ENCODE measurements at places on chromosomes 12 and 14.
A peak's percentile ranks its signal among the peaks of the same experiment; 100 is the strongest.

DNA sequence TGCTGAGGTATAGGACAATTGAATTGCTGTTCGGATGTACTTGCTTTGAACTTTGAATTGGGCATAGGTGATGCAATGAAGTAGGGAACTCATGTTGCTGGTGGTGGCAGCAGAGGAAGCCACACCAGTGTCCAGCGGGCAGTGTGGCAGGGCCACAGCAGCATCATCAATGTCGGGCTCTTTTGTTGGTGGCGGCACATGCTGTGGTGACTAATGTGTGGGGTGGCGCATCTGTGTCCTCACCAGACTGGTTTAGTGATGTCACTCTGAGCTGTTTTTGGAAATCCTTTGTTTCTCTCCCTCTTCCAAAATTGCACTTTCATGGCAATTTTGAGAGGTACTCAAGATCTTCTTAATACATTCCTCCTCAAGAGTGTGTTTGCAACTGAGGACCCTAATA lies 187.6 kb downstream of the ETNK1 start:
- DNase-seq: no peak

- no peak for DNase-seq
Measured at GRCh38 chr12:49557187-49557916, 10.6 kb downstream of the MCRS1 start.

DNA sequence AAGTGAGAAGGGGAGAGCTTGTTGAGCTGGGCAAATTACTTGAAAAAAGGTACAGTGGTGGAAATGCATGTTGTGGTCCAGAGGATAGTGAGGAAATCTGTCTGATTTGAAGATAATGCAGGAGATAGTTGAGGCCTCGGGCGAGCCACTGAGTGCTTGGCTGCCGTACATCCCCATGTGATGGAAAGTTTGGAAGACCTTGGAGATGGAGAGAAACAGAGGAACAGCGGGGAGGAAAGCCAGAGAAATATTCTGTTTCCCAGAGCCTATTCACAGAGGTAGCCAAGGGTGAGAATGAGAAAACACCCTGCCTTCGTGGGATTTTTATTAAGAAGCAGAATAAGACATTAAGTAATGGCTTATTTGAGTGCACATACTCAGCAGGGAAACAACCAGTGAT lies 498.2 kb downstream of the BCL11B start:
- DNase-seq: no peak

DNA sequence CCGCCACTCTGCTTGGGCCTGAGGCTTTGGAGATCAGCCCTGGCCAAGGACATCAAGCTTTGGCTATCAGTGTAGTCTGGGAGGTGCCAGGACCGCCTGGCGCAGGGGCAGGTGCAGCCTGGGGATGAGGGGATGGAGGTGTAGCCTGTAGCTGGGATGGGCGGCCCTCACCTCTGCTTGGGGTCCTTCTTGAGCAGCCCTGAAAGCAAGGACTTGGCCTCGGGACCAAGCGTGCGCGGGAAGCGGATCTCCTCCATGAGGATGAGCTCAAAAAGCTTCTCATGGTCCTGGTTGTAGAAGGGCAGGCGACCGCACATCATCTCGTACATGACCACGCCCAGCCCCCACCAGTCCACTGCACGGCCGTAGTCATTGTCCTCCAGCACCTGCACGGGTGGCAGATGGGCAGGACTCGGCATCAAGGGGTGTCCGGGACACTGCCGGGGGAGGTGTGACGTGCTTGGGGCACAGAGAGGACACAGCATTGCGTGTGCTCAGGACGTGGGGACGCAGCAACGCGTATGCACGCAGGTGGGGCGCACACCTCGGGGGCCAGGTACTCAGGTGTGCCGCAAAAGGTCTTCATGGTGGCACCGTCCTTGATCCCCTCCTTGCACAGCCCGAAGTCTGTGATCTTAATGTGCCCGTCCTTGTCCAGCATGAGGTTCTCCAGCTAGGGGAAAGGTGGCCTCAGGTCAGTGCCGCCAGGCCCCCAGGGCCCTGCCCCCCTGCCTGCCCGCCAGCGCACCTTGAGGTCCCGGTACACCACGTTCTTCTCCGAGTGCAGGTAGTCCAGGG lies 20.0 kb downstream of the SIVA1 start:
- no peak for DNase-seq

GRCh38 chr12:105803292-105803691 lies 335.5 kb downstream of the NUAK1 start:
- no peak for DNase-seq

- DNase-seq: no peak
Measured at GRCh38 chr12:106127338-106128126, 11.2 kb downstream of the NUAK1 start.

- DNase-seq: no peak
Measured at GRCh38 chr12:125249932-125250331, 184.7 kb downstream of the AACS start.

- no peak for DNase-seq
Measured at GRCh38 chr12:108568338-108569154, 6.2 kb downstream of the ISCU start.

DNA sequence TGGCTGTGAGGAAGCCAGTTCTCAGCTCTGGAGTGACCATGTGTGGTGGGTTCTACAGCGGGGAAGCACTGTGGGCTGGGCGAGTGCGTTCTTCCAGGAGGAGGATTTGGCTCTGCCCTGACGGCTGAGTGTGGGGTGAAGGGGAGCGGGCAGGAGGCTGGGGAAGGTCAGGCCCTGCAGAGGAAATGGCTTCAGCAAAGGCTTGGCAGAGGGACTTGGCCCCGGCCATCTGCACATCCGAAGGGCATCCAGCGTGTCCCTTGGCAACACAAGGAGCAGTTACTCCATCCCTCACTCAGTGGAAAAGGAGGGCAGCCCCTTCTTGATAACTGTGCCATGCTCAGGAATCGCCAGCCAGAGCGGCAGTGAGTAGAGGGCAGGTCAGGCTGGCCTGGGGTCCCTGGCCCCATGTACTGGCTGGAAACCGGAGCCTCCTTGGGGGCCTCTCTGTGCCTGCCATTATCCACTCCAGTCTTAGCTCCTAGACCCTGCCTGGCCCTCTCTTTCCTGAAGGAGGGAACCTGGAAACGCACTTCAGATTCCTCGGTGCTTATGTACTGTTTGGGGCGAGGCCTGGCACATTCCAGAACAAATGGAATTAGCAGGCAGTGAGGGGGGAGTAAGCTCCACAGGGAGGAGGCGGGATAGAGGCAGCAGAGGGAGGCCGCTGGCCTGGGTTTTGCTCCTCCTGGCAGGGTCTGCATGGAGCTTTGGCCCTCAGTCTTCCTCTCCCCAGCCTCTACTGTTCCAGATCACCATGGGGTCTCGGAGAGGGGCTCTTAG lies 133.6 kb upstream of the NCOR2 start:
- no peak for DNase-seq

DNA sequence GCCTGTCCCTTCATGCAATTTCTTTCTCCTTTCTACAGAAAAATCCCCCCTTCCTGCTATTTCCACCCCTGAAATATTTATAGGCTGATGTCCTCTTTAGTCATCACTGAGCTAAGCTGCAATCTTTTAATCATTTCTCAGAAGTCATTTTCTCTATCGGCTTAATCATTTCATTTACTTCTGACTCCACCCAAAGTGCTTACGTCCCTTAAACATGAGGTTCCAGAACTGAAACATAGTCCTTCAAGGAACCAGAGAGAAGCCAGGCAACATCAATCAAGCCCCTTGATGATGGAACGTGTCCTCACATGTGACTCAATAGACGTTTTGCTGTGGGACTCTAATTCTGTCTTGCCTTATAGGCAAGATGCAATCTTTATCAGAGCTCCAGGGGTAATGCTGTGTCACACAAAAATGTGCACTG lies 148.7 kb upstream of the KRR1 start:
- no peak for DNase-seq

- peak; percentile 91 for DNase-seq
Measured at GRCh38 chr12:75779891-75780496, 251.6 kb downstream of the PHLDA1 start.

DNA sequence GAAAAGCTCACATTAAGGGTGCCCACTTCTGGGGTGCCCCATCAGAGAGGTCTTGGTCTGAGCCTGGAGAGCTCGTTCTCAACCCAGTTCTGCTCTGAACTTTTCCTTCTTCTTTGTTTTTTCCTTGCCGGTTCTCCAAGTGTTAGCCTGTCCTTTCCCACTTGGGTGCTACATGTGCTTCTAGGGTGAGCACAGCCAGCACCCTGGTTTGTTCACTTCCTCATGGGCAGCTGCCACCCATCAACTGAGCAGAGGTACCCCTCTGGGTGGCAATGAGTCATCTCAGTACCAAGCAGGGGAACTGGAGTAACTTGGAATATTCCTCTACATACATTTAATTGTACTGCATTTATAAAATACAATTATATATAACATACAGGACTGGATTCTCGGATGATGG lies 3.9 kb upstream of the SYNE3 start:
- DNase-seq: no peak

- DNase-seq: no peak
Measured at GRCh38 chr12:83541446-83541845, 854.7 kb downstream of the TMTC2 start.

GRCh38 chr14:72479461-72479931 lies 414.4 kb downstream of the DPF3 start:
- DNase-seq: no peak

DNA sequence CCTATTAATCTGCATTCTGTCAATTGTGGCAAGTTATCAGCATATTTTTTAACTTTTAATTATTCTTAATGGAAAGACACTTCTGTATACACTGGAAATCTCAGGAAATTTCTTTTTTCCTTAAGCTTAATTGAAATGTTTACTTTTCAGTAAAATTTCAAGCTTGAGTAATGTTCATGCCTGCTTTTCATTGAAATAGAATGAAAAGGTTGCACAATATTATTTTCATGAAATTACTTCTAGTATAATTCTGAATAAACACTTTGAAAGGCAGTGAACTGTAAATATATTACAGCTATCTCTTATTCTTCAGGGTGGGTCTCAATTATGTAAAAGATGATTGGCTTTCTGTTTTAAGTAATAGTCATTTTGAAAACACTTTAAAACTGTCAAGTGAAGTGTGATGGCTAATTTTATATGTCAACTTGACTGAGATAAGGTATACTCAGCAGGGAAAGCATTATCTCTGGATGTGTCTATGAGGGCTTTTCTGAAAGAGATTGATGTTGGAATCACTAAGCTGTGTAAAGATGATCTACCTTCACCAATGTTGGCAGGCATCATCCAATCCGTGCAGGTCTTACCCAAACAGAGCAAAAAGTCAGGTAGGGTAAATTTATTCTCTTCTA lies 29.9 kb downstream of the CLEC2D start:
- no peak for DNase-seq

GRCh38 chr12:34343345-34343744 lies 321.0 kb downstream of the ALG10 start:
- no peak for DNase-seq

GRCh38 chr12:30822385-30823155 lies 67.8 kb upstream of the CAPRIN2 start:
- DNase-seq: peak; percentile 28

GRCh38 chr12:64679487-64680001 lies 69.2 kb downstream of the RASSF3 start:
- DNase-seq: no peak

GRCh38 chr12:106341086-106341877 lies 16.3 kb upstream of the POLR3B start:
- no peak for DNase-seq

- no peak for DNase-seq
Measured at GRCh38 chr14:34965912-34966311, 16.9 kb upstream of the SRP54 start.

DNA sequence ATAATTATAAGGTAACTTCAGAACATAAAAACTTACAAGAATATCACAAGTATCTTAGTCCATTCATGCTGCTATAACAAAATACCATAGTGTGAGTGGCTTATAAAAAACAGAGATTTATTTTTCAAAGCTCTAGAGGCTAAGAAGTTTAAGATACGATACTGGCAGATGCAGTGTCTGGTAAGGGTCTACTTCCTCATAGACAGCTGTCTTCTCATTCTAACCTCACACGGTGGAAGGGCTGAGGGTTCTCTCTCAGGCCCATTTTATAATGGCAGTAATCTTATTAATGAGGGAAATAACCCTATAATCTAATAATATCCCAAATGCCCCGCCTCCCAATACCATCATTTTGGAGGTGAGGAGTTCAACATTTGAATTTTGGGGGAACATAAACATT lies 23.7 kb upstream of the OSBPL8 start:
- DNase-seq: no peak

DNA sequence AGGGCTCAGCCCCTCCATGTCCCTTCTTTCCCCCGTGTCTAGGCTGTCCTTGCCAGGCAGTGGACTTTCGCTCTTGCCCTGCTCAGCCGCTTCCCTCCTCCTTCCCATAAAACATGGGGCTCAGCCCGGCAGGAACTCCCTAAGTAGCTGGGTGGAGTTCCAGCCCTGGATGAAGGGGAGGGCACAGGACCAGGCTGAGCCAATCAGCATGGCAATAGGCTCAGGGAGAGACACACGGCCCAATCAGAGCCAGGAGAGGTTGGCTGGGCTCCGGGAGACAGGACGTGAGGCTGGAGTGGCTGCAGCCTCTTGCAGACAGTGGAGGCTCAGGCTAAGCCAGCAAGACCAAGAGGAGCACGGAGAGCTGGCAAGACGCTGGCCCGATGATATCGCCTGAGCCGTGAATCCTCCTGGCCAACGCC lies 54.3 kb downstream of the GALNT9 start:
- no peak for DNase-seq

DNA sequence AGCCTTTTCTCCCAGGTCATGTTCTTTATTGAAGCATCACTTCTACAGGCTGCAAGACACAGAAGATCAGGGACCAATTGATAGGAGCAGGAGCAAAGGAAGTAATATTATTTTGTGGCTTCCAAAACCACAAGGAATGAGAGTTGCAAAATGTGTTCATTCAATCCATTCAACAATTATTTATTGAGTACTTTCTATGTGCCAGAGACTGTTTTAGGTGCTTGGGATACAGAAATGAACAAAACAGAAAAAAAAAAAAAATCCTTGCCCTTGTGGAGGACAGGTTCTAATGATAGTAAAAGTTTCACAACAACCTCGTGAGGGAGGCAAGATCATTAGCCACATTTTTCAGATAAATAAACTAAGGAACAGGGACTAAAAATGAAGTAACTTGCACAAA lies 20.1 kb upstream of the DACT1 start:
- no peak for DNase-seq

- DNase-seq: peak; percentile 54
Measured at GRCh38 chr14:92922883-92923743, at the start of gene CHGA. Gene CHGA, plus strand, starts transcription at chr14:92923150. Its CDS starts 210 bp downstream, at chr14:92923360.
